NCI-H187 treated with DMSO at 0.1 percent for 48 hours (cell line): ENCODE measurements at places on chromosomes 16 and 17.

- no peak for DNase-seq
Measured at GRCh38 chr17:4599505-4600281, 15.4 kb downstream of the SMTNL2 start.

DNA sequence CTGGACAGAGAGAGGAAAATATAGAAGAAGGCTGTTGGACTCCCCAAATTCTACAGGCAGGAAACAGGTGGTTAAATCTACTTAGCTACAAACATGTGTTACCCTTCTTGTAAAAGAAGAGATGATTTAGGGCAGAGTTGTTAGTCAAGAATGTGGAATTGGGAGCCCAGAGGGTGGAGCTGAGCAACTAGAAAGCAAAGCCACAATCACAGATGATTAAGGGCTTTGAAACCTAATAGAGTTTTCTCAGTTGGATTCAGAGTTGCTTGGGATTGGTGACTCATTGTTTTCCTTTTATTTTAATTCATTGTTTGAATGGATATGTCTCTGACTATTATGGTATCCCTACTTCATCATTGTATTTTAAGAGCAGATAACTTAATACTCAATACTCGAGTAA lies 6.2 kb downstream of the ACSM5 start:
- no peak for DNase-seq

- DNase-seq: no peak
Measured at GRCh38 chr16:72480911-72481310, 309.0 kb upstream of the PMFBP1 start.

DNA sequence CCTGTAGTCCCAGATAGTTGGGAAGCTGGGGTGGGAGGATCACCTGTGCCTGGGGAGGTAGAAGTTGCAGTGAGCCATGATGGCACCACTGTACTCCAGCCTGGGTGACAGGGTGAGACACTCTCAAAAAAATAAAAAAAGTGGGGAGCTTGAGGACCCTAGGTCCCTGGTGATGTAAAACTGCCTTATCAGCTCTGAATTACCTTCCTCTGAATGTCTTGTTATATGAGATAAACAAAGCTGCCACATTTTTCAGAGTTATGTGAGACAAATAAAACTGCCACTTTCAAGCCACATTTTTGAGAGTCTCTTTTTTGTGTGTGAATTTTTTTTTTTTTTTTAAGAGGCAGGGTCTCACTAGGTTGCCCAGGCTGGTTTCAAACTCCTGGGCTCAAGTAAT lies 32.0 kb upstream of the B4GALNT2 start:
- DNase-seq: no peak

DNA sequence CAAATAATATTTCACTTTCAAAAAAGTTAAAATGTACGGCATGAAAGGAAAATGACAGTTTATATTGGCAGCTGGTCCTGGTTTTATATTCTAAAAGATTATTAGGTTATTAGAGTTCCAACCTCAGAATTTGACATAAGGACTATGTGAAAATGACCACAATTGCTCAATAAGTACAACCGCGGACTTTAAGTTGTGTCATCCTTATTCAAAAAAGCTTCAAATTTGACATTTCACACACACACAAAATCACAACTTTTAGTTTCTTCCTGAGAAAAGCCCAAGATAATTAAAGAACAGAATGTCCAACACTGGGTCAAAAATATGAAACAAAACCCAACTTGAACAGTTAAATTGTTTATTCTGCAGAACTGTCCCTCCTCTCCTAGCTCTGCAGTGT lies 133.2 kb upstream of the AXIN2 start:
- DNase-seq: no peak

GRCh38 chr17:6780001-6780400 lies 4.0 kb downstream of the FBXO39 start:
- DNase-seq: no peak

GRCh38 chr16:22727285-22728166 lies 86.4 kb upstream of the HS3ST2 start:
- peak; percentile 8 for DNase-seq

DNA sequence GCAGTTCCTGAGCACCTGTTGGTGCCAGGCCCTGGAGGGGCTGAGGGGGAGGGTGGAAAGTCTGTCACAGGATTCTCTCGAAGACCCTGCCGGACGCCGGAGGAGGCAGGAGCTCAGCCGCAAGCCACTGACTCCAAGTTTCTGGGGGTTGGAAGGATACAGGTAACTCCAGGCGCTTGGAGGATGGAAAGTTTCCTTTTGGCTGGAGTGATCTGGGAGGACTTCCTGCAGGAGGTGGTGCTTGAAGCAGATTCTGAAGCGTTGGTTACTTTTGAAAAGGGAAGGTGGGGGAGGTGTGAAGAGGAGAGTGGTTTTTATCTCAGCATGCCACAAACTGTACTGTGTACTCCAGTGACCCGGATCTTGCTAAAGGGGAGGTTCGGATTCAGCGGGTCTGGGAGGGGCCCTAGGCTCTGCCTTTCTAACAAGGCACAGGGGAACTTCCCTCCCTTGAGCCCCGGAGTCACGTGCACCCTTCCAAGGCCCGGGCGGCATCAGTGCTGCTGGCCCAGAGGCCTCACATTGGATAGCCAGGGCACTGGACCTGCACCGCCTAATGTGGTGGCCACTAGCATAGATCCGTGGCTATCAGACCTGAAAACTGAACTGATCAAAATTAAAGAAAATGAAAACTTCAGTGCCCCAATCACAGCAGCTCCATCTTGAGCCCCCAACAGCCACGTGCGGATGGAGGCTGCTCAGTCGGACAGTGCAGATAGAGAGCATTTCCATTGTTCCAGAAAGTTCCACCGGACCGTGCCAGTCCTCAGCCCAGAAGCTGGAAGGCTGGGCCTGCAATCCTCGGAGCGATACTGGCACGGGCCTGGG lies 42.2 kb upstream of the GSE1 start:
- no peak for DNase-seq

- no peak for DNase-seq
Measured at GRCh38 chr17:74027444-74027843, 176.0 kb upstream of the RPL38 start.

GRCh38 chr17:29039764-29040598 lies 3.0 kb upstream of the PIPOX start:
- no peak for DNase-seq
